Stimulated activated CD8-positive, alpha-beta memory T cell treated with anti-CD3 and anti-CD28 coated beads, Interleukin-7, amount 100 ng/mL, for 24 hours (primary cell): ENCODE measurements at places on chromosomes 5 and 9.

DNA sequence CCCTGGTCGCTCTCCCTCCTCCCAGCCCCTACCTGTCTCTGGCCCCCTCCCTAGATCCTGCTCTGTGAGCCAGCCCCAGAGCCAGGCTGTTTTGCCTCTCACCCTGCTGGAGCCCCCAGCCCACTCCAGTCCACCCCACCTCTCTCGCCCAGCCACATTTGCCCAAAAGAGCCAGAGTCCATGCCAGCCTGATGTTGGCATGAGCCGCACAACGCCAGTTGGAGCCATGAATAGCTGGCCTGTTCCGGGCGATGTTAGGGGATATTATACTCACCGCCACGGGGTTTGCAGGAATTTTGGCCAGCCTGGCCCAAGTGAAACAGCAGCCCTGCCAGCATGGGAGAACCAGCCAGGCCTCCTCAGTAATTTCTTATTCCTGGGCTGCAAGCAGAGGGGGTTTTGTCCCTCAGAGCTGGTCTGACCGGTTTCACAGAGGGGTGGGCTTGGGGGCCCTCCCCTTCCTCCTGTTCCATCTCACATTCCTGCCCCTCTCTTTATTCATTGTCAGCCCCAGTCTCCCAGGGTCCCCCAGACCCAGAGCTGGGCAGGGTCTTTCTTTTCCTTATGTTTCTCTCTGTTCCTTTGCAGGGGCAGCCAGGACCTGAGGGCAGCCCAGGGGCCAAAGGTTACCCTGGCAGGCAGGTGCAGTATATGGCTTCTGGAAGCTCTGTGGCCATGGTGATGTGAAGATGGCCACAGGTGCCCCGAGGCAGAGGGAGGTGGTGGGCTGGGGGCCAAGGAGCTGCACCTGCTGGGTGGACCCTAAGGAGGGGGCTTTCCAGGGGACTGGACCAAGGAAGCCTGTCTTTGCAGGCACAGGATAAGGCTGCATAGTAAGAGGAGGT is 50.1 kb downstream of the COL27A1 start:
- no peak for DNase-seq

DNA sequence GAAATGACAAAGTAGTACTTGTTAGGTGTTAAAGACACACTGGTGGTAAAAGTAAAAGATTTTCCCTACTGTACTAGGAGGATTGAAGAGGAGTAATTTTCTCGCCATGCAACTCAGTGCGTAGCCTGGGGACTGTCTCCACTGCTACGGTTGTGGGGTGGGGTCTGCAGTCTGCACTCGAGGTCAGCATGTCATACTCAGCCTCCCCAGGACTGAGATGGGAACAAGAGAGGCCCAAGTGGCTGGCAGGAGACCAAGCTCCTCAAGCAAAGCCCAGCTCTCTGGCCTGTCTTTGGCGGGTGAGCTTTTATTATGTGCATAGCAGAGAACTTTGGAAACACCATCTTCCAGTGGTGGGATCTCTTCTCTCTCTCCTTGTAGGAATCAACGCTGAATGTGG is 10.4 kb downstream of the NHP2 start:
- DNase-seq: no peak

DNA sequence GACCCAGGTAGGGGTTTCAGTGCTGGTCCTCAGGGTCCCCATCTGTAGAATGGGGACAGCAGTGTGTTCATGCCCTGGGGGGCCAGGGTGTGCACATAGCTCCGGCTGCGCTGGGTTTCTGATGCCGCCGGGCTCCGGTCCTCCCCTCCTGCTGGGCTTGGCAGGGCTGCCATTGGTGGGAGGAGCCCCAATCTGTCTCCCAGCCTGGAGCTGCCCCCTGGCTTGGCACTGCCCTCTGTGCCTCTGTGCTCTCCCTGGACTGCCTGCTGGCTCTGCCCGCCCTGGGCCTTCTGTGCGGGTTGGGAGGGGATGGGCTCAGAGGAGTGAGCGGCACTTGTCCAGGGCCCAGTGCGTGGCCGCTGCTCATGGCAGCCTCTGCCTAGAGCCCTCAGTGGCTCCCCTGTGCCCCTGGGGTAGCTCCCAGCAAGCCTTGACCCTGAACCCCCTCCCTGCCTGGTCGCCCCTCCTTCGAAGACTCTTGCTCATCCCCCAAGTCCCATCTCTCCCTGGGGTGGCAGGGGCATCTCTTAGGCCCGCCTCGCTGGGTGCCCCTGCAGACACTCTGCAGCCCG is 35.7 kb downstream of the RXRA start:
- DNase-seq: no peak

DNA sequence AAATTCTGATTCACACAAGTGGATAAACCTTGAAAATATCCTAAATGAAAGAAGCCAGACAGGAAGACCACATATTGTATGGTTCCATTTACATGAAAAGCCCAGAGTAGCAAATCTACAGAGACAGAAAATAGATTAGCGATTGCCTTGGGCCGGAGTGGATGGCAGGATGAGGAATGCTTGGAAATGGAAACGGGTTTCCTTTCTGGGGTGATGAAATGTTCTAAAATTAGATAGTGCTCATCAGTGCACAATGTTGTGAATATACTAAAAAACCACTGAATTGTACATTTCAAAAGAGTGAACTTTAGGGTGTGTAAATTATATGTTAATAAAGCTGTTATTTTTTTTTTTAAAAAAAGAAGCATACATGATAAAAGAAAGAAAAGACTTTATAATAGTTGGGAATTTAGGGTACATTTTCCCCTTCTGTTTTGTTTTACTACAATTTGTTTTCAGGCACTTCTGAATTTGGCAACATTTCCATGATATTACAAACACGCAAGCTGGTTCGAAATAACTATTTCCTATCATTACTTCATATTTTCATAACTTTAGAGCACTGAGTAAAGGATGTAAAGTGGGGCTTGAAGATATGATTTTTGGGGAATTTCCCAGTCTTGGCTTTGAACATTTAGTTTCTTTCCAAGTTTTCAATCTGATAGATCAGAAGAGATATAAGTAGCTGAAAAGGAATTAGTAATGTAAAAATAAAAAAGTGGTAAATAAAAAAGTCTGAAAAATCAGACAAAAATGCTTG is 23.9 kb downstream of the SLC35A4 start:
- no peak for DNase-seq

- DNase-seq: no peak
Observed at GRCh38 chr5:56848206-56848605, 32.9 kb downstream of the MAP3K1 start.

GRCh38 chr9:69571032-69571431 is 101.1 kb downstream of the APBA1 start:
- no peak for DNase-seq

GRCh38 chr5:123119334-123119986 is 30.4 kb downstream of the PRDM6 start:
- DNase-seq: no peak

DNA sequence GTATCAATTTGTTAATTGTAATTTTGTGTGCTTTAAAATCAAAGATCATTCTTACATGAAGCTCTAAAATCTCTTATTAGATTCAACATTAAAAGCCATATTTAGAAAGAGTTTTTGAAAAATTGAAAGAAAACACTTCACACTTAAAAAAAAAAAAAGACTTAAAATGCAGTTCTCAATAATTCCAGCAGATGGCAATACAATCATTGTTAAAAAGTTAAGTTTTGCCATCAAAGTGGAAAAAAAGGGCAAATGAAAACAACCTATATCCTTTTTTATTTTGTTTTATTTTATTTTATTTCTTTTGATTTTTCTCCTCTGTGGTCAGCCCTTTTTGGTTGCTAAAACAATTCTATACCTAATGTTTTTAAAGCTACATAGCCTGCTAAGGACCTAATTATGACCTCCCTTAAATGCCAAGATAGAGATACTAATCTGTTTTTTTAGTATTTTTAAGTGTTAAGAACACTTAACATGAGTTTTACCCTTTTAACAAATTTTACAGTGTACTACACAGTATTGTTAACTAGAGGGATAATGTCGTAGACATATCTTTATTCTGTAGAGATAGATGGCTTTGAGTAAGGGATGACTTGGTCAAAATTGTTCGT is 154.2 kb upstream of the DAB2 start:
- no peak for DNase-seq

- no peak for DNase-seq
Observed at GRCh38 chr5:97951139-97951538, 768.1 kb upstream of the RIOK2 start.

- DNase-seq: no peak
Observed at GRCh38 chr5:73120222-73121118, at the start of gene TMEM171. Gene TMEM171, plus strand, starts transcription at chr5:73120575. Its CDS starts 2,799 bp downstream, at chr5:73123374.

DNA sequence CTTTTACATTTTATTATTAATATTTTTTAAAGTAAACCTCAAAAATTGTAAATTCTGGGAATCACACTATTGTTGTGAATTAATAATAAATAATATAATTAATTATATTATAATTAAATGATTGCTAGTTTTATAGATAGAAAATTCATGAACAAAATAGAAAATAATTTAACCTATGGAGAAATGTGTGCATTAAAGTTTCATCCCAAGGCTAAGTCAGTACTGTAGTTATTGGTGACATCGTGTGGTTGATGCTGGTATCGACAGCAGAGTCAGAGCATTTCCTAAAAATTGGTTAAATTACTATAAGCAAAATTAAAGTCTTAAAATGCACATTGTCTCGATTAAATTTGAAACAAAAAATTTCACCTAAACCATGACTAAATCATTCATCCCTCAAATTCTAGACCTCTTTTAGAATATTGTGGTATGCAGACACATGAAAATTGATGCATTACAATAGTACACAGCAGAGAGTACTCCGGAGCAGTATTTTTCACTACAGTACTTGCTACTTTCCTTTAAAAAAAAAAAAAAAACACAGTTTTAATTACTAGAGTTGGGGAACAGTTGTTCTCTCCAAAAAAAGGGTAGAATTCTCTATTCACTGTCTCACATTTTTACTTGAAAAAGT is 73.9 kb downstream of the RORB start:
- DNase-seq: no peak

DNA sequence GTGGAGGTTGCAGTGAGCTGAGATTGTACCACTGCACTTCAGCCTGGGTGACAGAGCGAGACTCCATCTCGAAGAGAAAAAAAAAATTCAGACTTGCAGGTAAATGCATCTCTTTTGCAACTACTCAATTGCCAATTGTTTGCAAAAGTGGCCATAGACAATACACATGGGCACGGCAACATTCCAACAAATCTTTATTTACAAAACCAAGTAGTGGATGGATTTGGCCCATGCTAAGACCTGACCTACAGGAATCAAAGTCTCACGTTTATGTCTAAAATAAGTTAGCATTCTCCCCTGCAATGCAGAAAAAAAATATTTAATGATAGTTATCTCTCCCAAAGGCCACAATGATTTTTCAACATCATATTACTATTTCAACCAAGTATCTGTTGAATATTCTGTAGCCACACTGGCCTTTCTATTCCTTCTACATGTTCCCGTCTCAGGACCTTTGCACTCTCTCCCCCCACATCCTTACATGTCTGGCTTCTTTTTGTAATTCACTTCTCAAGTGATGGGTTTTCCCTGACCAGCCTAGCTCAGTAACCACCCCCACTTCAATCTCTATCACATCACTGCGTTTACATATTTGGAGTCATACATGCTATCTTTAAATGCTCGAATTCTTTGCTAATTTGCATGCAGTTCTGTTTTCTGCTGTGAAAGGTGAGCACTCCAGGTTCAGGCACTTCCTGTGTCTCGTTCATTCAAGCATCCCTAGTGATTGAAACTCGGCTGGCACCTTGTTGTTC is 54.2 kb downstream of the FNBP1 start:
- DNase-seq: no peak

- no peak for DNase-seq
Observed at GRCh38 chr5:176817841-176818377, 7.5 kb downstream of the UNC5A start.

- DNase-seq: no peak
Observed at GRCh38 chr5:59873113-59873512, 20.4 kb downstream of the PDE4D start.

- no peak for DNase-seq
Observed at GRCh38 chr5:67858471-67859031, 357.0 kb upstream of the PIK3R1 start.

GRCh38 chr5:96117771-96118651 is 156.4 kb upstream of the ELL2 start:
- DNase-seq: no peak

DNA sequence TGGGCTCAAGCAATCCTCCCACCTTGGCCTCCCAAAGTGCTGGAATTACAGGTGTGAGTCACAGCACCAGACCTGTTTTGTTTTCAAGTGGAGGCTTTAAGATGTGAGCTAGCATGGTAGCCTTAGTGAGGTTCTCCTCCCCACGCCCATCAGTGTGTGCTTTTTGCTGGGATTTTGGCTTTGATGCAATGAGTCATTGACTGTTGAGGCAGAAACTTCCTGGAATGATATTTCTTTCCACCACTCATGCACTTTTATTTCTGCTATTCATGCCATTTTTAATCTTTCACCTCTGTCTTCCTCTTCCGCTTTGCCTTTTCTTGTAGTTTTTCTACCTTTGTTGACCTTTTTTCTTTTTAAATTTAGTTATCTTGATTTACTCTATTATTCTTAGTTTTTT is 4.2 kb upstream of the NFIL3 start:
- DNase-seq: no peak

- no peak for DNase-seq
Observed at GRCh38 chr5:145938776-145939539, 2.6 kb downstream of the SH3RF2 start.

- DNase-seq: no peak
Observed at GRCh38 chr5:87114631-87115030, 153.1 kb upstream of the RASA1 start.

GRCh38 chr9:136205707-136205992 is 722 bp upstream of the LHX3 start:
- DNase-seq: no peak

DNA sequence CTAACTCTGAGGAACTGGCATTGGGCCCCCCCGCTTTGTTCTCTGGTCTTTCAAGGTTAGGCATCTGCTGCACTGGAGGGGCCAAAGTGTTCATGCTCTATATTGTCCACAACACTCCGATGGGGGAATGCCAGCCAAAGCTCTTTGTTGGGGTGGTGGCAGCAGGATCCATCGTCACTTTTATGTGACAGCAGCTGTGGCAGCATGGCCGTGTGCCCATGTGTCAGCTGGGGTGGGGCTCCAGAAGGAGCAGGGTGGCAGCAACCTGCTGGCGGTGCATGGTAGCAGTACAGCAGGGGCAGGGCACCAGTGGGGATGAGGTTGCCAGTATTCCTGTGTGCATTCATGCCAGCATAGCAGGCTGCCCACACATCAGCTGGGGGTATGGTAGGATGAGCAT is 28.2 kb downstream of the ITGA2 start:
- no peak for DNase-seq

DNA sequence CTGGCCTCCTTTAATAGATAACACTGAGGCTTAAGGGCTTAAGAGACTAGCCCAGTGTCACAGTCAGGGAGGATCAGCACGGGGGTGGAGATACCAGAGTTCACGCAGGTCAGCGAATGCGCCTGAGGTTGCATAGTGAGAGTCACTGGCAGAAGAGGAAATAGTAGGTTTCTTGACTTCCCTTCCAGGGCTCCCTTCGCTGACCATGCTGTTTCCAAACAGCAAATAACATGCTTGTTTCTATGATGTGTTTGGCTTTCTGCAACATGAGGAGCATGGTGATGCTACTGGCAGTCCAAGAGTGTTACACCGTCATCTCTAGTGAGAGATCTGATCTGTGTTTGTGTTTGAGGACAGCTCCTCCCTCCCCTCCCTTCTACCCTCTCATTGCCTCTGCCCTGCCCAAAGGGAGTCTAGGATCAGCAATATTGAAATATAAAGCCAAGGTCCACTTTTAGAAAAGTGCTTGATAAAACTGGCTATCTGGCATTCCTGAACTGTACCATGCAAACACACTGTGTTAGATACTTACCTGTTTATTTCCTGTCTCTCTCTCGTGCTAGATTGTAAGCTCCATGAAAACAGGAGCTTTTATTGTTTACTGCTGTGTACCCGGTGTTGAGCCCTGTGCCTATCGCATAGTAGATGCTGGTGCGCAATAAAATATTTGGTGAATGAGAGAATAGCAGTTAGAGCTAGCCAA is 12.3 kb downstream of the TLE4 start:
- DNase-seq: no peak

- DNase-seq: no peak
Observed at GRCh38 chr5:150619359-150620230, 20.9 kb upstream of the SYNPO start.
